Chondrocyte (in vitro differentiated cells): ENCODE measurements at places on chromosomes 11 and 22. TPM values are rescaled to one million over a fixed set of nuclear protein-coding genes. Genes with fewer than 3 reads are reported as not detected.

The ADORA2A gene
- total RNA-seq, result 2.3 to 3.6 TPM (median 2.4 TPM) in 3 replicates

The TXNRD2 gene
- 12.5 to 15.8 TPM (median 14.1 TPM) in 3 replicates for total RNA-seq

The INPPL1 gene
- total RNA-seq, result 214 to 226 TPM (median 224 TPM) in 3 replicates

The H19 gene
- 2,704 to 5,485 TPM (median 2,760 TPM) in 3 replicates for total RNA-seq

The GGTLC3 gene
- total RNA-seq, result 0.42 TPM in 1 of 3 replicates, not detected in the others

- no peaks in the 10 kb centered on the region for H3K27me3 ChIP-seq
- peak overlapping the region; percentile 93 for H3K4me3 ChIP-seq
- H3K36me3 ChIP-seq, result no peaks in the 10 kb centered on the region
Observed at GRCh38 chr11:67352546-67353316, 615 bp downstream of the POLD4 start.

DNA sequence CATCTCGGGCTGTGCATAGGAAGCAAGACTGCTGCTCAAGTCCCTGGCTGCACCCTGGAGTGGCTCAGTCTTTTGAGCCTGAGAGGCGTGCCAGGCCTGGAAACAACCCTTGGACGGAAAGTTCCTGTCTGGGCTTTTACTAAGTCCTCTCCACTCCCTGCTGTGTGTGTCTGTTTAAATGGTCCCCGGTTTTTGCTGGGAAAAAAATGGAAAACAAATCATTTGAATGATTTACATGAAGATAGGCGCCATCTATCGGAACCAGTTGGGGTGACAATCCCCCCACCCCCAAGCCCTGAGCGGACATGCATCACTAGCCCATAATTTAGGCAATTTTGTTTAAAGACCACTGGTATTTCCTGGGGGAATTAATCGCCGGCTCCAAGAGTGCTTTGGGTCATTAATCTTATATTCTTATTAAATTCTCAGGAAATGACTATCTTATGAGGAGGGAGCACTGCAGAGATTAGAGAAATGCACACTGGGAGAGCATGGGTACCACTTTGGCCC lies 2.7 kb upstream of the GAB2 start:
- no peak for DNase-seq
- peak overlapping the region; percentile 55 for H3K27ac ChIP-seq
- peaks cover 47% of the 10 kb centered on the region for H3K4me1 ChIP-seq
- no peak overlapping the region for H3K4me3 ChIP-seq

DNA sequence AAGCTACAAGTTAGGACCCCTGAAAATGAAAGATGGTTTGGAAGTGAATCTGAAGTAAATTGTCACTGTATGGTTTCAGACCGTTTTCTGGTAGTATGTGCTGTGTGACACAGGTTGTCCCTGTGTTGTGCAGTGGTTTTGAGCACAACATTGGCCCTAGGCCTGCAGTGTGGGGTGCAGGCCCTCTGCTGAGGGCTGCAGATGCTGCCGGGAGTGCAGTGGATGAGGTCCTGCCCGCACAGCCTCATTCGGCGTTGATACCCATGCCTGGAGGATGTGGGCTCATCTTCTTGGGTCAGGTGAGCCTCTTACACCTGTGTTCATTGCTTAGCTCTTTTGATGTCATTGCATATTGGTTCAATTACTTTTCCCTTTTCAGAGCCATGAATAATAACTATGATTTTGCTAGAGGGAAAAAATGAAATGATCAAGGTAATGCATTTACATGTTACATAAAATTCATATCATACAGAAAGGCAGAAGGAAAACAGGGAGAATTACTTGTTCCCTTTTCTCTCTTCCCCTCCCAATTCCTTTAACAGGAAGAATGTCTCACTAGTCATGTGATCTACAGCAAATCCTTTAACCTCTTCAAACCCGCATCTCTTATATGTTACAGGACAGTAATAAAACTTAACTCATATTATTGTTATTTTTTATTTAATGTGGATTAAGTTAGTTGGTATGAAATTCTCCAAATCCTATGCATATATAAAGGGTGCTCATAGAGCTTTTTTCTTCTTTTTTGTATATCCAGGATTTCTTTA lies 48.7 kb downstream of the PTPRJ start:
- H3K36me3 ChIP-seq, result no peaks in the 10 kb centered on the region
- no peaks in the 10 kb centered on the region for H3K27me3 ChIP-seq
- no peak for DNase-seq
- peak overlapping the region; percentile 6 for H3K27ac ChIP-seq

DNA sequence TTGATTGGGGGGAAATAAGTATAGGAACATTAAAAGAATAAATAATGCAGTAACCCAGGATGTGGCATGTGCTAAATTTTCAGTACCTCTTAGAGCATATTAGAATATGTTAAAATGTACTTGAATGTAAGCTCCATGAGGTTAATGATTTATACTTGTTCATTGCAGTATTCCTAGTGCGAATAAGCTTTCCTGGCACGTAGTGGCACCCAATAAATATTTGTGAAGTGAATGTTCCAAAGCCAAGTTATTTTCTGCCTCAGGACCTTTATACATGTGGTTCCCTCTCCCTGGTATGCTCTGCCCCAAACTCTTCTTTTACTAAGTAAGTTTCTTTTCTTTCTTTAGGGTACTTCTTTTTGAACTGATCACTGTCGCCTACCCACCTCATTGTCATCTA lies 118.8 kb downstream of the DBX1 start:
- no peak overlapping the region for H3K27ac ChIP-seq
- H3K27me3 ChIP-seq, result no peaks in the 10 kb centered on the region
- peaks cover 79% of the 10 kb centered on the region for H3K4me1 ChIP-seq
- H3K36me3 ChIP-seq, result peaks cover 69% of the 10 kb centered on the region

DNA sequence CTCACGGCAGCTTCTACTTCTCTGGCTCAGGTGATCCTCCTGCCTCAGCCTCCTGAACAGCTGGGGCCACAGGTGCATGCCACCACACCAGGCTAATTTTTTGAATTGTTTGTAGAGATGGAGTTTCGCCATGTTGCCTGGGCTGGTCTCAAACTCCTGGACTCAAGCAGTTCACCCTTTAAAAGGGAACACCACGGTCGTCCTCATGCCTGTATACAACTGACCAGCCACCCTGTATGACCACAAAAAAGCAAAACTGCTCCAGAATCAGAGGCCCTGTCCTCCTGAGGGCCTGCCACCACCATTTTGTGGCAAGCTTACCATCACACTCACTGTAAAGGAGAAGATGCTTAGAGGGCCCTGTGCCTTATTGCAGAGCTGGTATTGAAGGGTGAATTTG lies 2.2 kb downstream of the GLB1L3 start:
- H3K36me3 ChIP-seq, result peaks cover 2% of the 10 kb centered on the region
- no peak overlapping the region for H3K27ac ChIP-seq
- DNase-seq, result no peak
- peaks cover 55% of the 10 kb centered on the region for H3K27me3 ChIP-seq
- peaks cover 15% of the 10 kb centered on the region for H3K4me1 ChIP-seq

DNA sequence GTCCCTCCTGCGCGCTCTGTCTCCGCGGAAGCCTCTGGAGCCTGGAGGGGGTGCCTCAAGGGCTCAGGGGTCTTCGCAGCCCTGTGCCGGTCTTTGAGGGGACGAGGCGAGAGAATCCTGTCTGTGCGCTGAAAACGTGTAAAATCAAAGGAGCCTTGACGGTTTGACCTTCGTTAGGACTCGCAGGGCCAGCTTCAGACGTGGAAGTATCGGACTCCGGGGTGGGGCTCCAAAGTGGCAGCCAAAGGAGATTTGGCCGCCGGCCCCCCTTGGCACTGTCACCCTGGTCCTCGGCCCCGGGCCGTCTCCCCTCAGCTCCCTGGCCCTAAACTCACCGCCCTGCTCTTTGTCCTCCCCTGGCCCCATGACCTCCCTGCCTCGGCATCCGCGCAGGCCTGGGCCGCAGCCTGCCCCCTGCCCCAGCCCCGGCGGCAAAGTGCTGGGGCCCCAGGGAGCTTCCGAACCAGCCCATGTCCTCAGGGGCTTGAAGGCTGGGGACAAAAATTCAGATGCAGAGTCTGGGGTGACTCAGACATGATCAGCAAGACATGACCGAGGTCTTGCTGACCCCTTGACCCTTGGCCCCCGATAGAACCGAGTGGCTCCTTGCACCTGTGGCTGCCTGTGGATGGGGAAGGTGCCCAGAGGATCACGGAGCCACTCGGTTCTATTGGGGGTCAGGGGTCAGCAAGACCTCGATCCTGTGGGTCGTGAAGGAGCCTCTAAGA lies 6.9 kb upstream of the PHRF1 start:
- no peak for DNase-seq
- H3K4me1 ChIP-seq, result peaks cover 19% of the 10 kb centered on the region
- H3K4me3 ChIP-seq, result peak overlapping the region; percentile 70
- H3K27ac ChIP-seq, result peak overlapping the region; percentile 61
- no peaks in the 10 kb centered on the region for H3K27me3 ChIP-seq
- H3K36me3 ChIP-seq, result no peaks in the 10 kb centered on the region

DNA sequence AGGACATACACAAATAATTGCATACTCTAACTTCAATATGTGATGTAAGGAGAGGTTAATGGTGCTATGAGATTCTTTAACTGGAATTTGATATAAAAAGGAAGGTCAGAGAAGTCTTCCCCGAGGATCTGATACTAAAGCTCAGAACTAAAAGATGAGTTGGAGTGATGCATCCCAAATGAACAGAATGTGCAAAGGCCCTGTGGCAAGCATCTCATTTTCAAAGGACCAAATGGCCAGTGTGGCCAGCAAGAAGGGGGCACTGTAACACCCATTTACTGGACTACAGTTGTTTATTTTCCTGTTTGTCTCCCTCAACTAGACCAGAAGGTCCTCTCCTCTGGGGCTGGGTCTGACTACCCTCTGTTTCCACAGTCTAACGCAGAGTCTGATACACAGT lies 114.9 kb upstream of the ASPHD2 start:
- peaks cover 36% of the 10 kb centered on the region for H3K27me3 ChIP-seq
- no peaks in the 10 kb centered on the region for H3K36me3 ChIP-seq
- no peak overlapping the region for H3K27ac ChIP-seq
- no peak for DNase-seq
- no peak overlapping the region for H3K4me3 ChIP-seq
- no peaks in the 10 kb centered on the region for H3K4me1 ChIP-seq

- no peak overlapping the region for H3K4me3 ChIP-seq
- H3K27me3 ChIP-seq, result no peaks in the 10 kb centered on the region
- H3K36me3 ChIP-seq, result peaks cover 19% of the 10 kb centered on the region
- no peak overlapping the region for H3K27ac ChIP-seq
- peaks cover 38% of the 10 kb centered on the region for H3K4me1 ChIP-seq
- DNase-seq, result no peak
Observed at GRCh38 chr11:27031754-27032153, 8.9 kb upstream of the BBOX1 start.

GRCh38 chr11:72781063-72781312 lies 12.9 kb downstream of the STARD10 start:
- peak overlapping the region; percentile 70 for H3K4me3 ChIP-seq
- H3K27me3 ChIP-seq, result no peaks in the 10 kb centered on the region
- H3K27ac ChIP-seq, result peak overlapping the region; percentile 22
- DNase-seq, result no peak

- no peak overlapping the region for H3K27ac ChIP-seq
- H3K4me1 ChIP-seq, result peaks cover 10% of the 10 kb centered on the region
- no peak overlapping the region for H3K4me3 ChIP-seq
- no peak for DNase-seq
Observed at GRCh38 chr11:95736809-95737208, 52.8 kb downstream of the FAM76B start.

- H3K4me3 ChIP-seq, result no peak overlapping the region
- H3K36me3 ChIP-seq, result no peaks in the 10 kb centered on the region
- H3K4me1 ChIP-seq, result no peaks in the 10 kb centered on the region
- H3K27ac ChIP-seq, result no peak overlapping the region
- DNase-seq, result no peak
Observed at GRCh38 chr22:33204408-33204807, 146.2 kb upstream of the SYN3 start.

DNA sequence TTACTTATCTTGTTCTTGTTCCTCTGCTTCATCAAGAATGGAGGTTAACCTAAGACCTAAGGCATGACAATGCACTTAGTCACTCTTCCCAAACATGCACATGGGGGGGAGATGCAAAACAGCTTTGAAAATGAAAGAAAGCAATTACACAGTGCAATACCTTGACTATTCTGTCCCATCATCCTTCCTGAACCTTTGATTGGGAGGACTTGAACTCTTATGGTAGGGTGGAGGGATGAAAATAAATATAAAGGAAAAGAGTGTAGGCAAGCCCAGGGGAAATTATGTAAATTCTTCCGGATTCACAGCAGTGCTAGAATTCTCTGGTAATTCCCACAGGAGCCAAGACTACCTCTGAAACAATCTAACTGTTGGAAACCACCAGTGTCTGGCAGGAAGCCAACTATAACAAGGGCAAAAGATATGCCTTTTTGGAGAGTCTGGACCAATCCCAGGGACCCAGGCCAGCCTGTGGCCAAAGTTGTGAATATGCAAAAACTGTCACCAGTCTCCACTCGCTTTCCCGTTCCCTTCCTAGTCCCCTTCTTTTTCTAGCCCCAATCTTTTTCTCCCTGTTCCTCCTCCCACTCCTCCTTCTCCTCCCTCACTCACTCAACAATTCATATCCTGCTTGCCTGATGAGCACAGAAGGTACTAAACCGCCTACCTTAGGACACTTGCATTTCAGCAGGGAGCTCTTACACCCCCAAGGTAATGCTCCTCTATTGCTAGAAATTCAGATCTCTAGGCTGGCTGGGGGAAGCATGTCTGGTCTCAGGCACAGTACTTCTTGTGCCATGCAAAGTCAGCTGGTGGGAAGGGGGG lies 2.5 kb upstream of the RCN1 start:
- H3K27ac ChIP-seq, result peak overlapping the region; percentile 88
- H3K27me3 ChIP-seq, result peaks cover 5% of the 10 kb centered on the region
- no peak for DNase-seq
- H3K4me3 ChIP-seq, result peak overlapping the region; percentile 3
- no peaks in the 10 kb centered on the region for H3K36me3 ChIP-seq

GRCh38 chr11:130786586-130786985 lies 129.7 kb downstream of the SNX19 start:
- H3K4me1 ChIP-seq, result peaks cover 42% of the 10 kb centered on the region
- H3K27ac ChIP-seq, result peak overlapping the region; percentile 91
- H3K27me3 ChIP-seq, result no peaks in the 10 kb centered on the region
- H3K4me3 ChIP-seq, result no peak overlapping the region

- DNase-seq, result no peak
- H3K36me3 ChIP-seq, result no peaks in the 10 kb centered on the region
- peaks cover 6% of the 10 kb centered on the region for H3K27me3 ChIP-seq
- H3K27ac ChIP-seq, result peak overlapping the region; percentile 63
Observed at GRCh38 chr11:129295746-129296145, 79.9 kb upstream of the BARX2 start.

DNA sequence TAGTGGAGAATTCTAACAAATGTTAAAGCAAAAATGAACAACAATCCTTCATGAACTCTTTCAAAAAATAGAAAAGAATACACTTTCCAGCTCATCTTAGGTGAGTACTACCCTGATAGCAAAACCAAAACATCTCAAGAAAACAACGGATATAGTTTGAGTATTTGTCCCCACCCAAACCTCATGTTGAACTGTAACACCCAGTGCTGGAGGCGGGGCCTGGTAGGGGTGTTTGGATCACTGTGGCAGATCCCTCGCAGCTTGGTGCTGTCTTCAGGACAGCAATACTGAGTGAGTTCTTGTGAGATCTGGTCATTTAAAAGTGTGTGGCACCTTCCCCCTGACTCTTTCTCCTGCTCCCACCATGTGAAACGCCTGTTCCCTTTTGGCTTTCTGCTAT lies 27.0 kb downstream of the NCAPD3 start:
- peaks cover 32% of the 10 kb centered on the region for H3K36me3 ChIP-seq
- DNase-seq, result no peak
- H3K4me1 ChIP-seq, result no peaks in the 10 kb centered on the region
- H3K27ac ChIP-seq, result no peak overlapping the region
- no peak overlapping the region for H3K4me3 ChIP-seq

GRCh38 chr11:415640-416041 lies 842 bp upstream of the SIGIRR start:
- no peaks in the 10 kb centered on the region for H3K36me3 ChIP-seq
- peaks cover 7% of the 10 kb centered on the region for H3K4me1 ChIP-seq
- no peak overlapping the region for H3K27ac ChIP-seq
- H3K27me3 ChIP-seq, result no peaks in the 10 kb centered on the region
- peak overlapping the region; percentile 49 for H3K4me3 ChIP-seq
